ENCODE measurements at places on chromosomes 2 and 18.

DNA sequence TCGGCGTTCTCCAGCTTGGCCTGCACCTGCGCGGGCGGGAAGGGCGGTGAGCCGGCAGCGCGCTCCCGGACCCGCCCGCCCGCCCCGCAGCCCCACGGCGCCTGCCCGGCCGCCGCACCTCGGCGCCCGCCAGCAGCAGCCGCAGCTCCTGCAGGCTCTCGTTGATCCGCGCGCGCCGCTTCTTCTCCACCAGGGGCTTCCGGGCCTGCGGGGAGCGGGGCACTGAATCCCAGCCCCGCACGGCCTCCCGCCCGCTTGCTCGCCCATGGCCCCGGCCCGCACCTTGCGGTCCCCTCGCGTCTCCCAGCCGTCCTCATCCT is 335 bp downstream of the HES6 start:
- DNase-seq = no peak

GRCh38 chr2:16281451-16282335 is 341.3 kb downstream of the MYCN start:
- no peak for DNase-seq

GRCh38 chr2:68388358-68388757 is 23.3 kb downstream of the PLEK start:
- DNase-seq = no peak

DNA sequence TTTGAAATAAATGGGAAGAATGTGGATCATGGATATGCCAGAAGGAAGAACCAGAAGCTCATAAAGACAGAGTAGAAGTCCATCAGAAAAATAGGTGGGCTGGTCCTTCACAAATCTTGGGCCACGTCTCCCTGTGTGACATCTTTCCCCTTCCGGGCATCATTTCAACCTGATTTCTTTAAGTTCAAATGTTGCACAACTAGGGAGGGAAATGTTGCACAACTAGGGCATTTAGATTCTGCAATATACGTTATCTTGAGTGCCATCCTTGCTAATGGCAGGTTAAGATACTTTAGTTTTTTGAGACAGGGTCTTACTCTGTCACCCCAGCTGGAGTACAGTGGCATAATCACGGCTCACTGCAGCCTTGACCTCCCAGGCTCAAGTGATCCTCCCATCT is 129.6 kb downstream of the CERS6 start:
- DNase-seq = no peak

- no peak for DNase-seq
Observed at GRCh38 chr18:48641981-48642380, 103.2 kb downstream of the CTIF start.

DNA sequence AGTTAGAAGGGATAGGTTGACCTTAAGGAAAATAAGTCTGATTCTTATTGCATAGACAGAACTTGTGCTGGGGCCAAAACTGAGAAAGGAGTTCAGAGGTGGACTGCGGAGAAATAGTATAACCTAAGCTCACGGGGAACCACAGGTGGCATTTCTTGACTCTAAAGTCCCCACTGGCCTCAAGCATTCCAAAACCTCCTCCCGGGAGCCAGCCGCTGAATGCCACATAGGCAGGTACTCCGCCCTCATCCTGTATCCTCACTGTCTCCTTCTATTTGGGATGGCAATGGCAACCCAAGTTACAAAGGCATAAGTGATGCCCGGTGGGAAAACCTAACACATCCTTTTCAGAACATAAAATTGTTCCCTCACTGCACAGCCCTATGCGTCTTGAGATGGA is 173.0 kb downstream of the SP3 start:
- no peak for DNase-seq

- no peak for DNase-seq
Observed at GRCh38 chr2:192444286-192444838, 249.6 kb upstream of the TMEFF2 start.

DNA sequence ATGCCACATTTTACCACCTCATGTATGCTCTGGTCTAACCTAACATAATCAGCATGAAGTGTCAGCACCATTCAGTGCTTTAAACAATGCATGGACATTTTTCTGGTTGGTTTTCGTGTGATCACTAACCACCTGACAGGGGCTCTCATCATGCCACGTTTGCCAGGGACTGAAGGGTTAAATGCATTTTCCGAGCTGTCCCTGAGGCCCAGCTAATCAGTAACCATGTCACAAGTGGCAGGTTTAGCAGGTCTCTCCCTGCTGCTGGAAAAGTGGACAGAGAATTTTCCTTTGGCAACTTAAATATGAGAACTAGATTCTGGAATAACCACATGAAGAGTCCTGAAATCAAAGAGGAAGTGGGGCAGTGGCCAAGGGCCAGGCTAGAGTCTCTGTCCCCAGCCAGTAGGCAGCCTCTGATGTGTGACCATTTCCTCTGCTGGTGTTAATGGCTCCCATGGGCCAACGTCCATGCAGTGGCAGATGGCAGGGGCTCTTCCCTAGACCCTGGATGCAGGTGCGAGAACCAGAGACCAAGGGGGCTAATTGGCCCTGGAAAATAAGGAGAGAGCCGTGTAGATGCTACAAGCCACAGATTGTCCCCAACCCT is 69.5 kb downstream of the TPGS2 start:
- DNase-seq = no peak

- no peak for DNase-seq
Observed at GRCh38 chr2:20382965-20383810, 32.5 kb upstream of the PUM2 start.

- peak; percentile 8 for DNase-seq
Observed at GRCh38 chr2:217162533-217162932, 302.7 kb upstream of the TNP1 start.

GRCh38 chr2:70888923-70889715 is 46.6 kb upstream of the ATP6V1B1 start:
- DNase-seq = no peak

DNA sequence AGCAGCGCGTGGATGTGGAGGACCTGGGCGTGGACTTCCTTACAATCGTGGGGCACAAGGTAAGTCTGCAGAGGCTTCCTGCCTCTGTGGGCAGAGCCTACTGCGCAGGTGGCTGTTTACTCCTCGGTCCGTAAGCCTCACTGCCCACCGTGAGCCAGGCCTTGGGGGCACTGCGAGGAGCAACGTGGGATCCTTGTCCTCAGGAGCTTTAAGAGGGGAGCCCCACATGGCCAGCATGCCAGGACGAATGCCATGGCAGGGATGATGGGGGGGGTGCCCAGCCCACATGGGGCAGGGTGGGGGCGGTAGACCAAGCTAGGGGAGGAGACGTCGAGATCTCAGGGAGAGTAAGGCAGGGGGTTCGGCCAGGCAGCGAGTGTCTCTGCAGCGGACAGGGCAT is 18.0 kb upstream of the ESPNL start:
- no peak for DNase-seq

DNA sequence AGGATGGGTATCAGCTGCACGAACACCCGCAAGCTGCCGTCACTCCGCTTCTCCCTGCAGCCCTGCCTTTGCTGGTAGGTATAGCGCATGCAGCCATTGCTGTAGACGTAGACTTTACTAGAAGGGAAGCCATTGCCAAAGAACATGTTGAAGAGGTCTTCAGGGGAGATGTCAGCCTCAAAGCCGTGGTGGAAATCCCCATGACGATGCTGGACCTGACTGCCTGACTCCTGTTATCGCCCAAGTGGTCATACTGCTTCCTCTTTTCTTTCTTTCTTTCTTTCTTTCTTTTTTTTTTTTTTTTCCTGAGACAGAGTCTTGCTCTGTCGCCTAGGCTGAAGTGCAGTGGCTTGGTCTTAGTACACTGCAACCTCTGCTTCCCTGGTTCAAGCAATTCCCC is 68.7 kb upstream of the SPRED2 start:
- DNase-seq = no peak

GRCh38 chr18:59593291-59593717 is 103.9 kb downstream of the CCBE1 start:
- no peak for DNase-seq

- no peak for DNase-seq
Observed at GRCh38 chr18:44996261-44996660, 315.6 kb downstream of the SETBP1 start.

DNA sequence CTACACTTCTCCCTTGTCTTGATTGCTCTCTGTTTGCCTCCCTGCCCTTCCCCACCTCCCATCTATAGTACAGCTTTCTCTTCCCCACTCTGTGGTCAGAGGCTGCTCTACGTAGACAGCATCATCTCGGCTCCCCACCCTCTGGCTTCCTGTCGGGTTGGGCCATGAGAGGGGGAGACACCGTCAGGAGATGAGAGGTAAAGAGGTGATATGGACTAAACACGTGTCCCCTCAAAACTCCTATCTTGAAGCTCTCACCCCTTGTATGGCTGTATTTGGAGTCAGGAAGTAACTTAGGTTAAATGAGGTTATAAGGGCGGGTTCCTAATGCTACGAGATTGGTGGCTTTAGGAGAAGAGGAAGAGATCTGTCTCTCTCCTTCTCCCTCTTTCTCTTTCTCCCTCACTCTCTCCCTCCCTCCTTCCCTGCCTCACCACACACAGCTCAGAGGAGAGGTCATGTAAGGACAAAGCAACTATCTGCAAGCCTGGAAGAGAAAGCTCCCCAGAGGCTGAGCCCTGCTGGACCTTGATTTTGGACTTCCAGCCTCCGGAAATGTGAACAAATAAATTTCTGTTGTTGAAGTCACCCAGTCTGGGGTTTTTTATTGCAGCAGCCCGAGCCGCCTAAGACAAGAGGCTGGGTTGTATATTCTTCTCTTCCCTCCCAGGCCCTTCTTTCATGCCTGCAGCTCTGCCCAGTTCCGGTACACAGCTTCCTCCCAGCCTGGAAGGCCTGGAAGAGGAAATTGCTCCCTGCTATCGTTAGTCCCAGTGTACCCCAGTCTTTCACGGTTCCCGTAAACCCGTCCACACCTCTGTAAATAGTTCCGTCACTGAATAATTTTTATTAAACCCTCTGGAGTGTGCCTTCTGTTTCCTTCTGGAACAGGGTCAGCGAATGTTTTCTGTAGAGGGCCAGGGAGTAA is 138.0 kb downstream of the AKAIN1 start:
- no peak for DNase-seq

DNA sequence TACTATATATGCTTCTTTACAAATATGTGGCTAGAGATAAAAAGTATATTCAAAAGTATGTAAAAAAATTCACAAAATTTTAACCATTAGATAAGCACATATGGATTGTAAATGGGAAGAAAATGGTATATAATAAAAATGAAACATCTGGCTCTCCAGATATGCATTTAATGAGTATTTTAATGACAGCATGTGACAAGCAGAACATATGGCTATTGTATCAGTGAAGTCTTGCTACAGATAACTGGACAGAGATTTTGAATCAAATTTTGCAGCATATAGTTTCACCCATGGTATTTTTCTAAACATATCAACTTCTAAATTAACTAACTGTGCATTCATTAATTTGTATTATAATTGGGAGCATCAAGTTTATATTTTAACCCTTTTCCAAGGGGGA is 5.0 kb upstream of the ABCA12 start:
- no peak for DNase-seq

DNA sequence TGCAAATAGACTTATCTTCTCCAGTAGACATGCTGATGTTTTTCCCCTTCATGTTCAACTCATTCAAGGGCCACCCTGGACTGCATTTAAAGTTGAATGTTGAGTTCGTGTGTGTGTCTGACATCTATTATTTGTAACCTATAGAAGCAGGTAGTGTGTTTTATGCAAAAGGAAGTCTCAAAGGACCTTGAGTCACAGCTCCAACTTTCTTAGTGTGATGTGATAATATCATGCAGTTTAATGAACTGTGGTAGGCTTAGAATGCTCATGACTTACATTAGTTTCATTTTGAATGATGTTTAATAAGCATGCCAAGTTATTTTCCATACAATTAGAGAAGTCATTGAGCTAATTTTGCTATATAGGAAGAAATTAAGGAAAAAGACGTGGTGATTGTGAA is 67.9 kb downstream of the CERS6 start:
- DNase-seq = no peak

Data from activated naive CD4-positive, alpha-beta T cell treated with anti-CD3 and anti-CD28 coated beads, Interleukin-2, amount 50 U/mL, for 72 hours (primary cell).